ENCODE measurements at places on chromosomes 11 and 22.

DNA sequence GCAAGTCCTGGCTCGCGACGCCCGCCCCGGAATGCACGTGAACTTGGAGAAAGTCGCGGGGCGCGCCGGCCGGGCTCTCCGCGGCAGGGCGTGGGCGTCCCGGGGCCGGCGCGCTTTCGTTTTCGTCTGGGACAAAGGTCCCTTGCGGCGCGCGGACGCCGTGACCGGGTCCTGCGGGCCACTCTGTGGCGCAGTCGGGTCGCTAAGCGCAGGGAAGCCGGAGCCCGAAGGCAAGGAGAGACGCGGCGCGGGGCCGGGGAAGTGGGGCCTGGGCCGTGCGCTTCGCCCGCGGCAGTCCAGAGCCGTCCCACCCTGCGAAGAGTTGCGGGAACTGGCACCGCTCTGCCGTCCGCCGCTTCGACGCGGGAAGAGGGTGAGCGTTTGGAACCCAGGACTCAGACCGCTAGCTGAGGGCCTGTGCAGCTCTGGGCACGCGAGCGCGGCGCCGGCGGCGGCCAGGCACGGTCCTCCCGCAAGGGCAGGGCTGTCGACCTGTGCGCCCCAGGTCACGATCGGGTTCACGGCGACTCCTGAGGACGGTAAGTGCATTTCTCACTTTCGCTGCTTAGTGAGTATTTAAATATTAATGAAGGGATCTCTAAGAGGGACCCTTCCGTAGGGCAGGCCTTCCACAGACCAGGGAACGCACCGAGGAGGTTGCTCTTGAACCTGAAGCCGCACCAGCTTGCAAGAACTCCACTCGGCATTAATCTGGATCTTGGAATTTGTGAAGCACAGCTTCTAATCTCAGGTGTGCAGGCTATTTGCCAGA, 78.0 kb upstream of the PPARA start:
- peak; percentile 64 for DNase-seq

GRCh38 chr11:4619514-4619913, 11.5 kb upstream of the TRIM68 start:
- DNase-seq: no peak

DNA sequence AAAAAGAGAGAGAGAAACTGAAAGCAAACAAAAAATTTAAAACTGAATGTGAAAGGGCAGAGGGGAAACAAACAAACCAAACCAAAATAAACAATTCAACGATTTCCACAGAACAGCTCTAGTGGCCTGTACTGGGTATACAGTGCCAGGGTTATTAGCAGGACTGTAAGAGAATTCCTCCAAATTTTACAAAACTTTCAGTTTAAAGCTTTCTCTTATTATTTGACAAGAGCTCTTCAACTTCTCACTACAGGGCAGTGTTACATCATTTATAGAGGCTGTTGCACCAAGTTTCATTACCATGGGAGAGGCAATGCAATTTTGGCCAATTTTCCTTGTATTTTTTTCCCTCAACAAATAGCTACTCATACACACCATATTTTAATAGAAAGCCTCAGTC, 44.3 kb upstream of the CLPB start:
- no peak for DNase-seq

DNA sequence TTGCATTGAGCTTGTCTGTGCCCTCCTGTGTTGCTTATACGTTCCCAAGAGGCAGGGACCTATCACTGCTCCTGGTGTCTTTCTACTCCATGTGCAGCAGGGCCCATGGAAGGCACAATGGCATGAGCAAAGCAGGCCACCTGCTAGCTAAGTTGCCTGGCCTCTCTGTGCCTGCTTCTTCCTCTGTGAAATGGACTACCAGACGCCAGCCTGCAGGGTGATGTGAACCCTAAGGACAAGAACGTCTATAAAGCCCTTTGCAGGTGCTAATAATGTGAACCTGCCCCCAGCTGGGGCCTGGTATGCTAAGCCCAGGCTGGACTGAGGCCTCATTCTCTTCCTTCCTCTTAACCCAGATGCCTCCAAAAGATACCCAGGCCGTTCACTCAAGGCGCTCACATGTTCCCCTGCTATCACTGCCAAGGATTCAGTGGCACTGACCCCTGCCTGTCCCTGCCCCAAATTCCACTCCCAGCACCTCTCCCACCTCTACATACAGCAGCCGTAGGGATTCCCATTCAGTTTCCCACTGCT, 4.0 kb downstream of the GUCD1 start:
- DNase-seq: no peak

- no peak for DNase-seq
Measured at GRCh38 chr11:117657794-117658193, 139.2 kb downstream of the DSCAML1 start.

GRCh38 chr11:106186630-106187029, 109.2 kb downstream of the AASDHPPT start:
- DNase-seq: no peak
